ENCODE measurements at places on chromosomes 3 and 15.

GRCh38 chr3:134711284-134711683 lies 60.5 kb upstream of the KY start:
- DNase-seq: no peak

DNA sequence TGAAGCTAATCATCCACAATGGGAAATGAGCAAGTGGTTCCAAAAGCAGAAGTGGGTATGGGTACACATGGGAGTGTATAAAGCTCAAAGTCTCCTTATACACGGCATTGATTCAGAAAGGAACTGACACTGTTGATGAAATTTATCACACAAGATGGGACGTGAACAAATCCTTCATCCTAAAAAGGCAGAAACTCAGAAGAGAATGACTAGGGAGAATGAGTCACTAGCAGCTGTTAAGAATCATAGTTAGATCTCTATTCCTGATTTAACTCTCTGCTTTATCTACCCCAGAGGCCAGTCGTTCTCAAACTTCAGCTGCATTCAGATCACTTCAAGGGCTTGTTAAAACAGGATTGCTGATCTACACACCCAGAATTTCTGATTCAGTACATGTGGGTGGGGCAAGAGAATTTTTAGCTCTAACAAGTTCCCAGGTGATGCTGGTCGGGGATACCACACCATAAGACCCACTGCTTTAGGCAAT lies 97.7 kb upstream of the PHLDB2 start:
- DNase-seq: no peak

DNA sequence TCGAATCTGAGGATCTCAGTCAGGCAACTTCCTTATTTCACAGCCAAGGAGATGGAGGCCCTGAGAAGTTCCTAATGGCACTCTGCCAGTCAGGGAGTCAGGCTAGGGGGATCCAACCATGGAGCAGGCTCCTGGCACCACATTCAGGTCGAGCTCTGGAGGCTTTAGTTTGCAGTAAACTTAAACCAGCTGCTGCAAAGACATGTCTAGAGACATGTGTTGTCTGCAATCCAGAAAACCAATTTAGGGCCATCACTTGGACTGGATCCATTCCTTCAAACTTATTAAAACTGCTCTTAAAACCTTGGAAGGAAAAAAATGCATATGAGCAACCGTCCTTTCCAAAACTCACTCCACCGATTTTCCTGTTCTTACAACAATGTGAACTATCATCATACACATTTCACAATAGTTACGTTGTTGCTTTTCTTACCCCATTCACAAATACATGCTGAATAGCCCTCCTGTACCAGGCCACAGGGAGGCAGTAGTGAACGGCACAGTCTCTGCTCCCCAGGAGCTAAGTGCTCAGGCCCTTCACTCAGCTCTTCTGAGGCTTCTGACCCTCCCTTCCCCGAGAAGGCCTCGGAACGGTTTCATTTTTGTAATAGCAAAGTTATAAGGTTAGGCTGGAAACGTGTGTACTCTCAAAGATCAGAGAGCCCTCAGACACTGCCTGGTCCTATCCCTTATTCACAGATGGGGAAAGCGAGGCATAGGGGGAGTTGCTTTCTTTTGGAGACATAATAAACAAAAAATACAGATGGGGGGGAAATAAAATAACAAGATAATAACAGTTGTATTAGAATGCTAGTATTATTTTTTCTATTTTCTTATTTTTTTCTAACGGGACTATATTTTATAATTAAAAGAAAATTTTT lies 20.1 kb downstream of the RFT1 start:
- peak; percentile 85 for DNase-seq

GRCh38 chr3:4019501-4019900 lies 220.3 kb downstream of the LRRN1 start:
- no peak for DNase-seq

DNA sequence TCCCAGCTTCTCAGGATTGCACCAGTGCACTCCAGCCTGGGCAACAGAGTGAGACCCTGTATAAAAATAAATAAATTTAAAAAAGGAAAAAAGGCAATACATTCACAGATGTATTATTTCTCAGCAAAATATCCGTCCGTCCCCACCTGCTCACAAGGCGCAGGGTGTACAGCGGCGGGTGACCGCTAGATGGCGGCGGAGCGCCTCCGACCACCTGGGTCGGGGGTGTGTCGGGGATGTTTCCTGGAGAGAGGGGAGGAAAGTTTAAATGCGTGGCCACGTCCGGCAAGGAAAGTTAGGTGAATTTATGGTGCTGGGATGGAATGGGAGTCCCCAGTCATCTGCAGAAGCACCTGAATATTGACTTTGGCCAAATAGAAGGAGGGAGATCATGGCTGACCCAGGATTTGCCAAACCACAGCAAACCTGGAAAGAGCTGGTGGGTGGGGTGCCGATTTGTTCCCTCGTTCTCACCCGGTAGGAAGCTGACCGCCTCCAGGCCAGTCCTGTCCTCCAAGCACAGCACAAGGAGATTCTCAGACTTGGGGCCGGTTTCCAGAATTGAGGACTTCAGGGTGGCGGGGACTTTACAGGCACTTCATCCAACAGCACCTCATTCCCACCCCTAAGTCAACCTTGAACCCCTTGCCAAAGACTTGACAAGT lies 88.3 kb downstream of the TMEM266 start:
- peak; percentile 35 for DNase-seq

GRCh38 chr3:498487-498886 lies 301.9 kb downstream of the CHL1 start:
- no peak for DNase-seq

DNA sequence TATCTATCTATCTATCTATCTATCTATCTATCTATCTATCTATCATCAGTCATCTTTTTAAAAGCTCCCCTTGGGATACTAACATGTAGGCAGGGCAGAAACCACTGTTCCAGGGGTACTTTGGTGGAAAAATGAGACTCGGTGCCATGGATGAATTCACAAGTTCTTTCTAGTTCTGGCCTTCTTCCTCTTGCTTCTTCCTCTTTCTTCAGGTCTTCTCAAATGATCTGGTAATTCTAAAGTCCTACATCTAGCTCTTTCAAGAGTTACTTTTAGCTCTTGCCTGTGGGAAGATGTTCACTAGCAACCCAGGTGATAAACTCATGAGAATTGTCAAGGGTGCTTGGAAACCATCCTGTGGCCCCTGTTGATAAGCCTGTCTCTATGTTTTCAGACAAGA lies 168.5 kb upstream of the TBC1D5 start:
- DNase-seq: peak; percentile 52

DNA sequence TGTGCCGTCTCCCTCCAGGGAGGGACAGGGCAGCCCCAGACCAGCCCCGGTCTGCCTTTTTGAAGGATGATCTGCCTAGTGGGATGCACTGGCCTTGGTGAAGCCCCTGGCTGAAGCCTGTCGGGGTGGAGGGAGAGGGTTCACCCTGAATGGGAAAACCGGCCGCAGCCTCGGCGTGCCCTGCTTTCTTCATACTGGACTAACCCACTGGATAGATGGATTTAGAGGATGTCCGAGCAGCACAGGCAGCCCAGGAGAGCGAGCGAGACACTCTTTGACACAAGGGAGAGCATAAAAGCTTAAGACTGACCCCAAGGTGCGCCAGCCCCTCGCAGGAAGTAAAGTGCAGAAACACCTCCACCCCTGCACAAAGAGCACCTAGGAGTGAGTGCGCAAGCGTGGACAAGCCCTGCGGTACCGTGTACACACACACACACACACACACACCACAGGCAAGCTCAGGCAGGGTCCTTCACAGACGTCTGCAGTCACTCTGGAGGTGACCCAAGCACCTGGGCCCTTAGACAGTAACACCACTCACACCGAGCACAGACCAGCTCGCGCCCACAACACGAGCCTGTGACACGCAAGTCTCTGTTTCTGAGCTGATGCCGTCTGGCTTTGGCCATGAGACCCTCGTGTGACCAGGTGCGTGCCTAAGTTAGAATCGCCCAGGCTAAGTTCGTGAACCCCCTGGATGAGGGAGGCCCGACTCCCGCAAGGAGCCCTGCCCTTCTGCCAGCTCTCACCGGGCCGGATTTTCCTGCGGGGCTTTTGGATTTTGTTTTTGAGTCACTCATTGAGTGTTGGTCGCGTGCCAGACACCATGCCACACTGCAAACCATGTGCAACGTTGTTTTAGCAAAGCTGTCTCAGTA lies 11.3 kb downstream of the SEMA4B start:
- DNase-seq: no peak

- DNase-seq: no peak
Measured at GRCh38 chr15:75460646-75461045, 9.2 kb upstream of the SIN3A start.

GRCh38 chr3:29319262-29319661 lies 38.4 kb downstream of the RBMS3 start:
- no peak for DNase-seq

DNA sequence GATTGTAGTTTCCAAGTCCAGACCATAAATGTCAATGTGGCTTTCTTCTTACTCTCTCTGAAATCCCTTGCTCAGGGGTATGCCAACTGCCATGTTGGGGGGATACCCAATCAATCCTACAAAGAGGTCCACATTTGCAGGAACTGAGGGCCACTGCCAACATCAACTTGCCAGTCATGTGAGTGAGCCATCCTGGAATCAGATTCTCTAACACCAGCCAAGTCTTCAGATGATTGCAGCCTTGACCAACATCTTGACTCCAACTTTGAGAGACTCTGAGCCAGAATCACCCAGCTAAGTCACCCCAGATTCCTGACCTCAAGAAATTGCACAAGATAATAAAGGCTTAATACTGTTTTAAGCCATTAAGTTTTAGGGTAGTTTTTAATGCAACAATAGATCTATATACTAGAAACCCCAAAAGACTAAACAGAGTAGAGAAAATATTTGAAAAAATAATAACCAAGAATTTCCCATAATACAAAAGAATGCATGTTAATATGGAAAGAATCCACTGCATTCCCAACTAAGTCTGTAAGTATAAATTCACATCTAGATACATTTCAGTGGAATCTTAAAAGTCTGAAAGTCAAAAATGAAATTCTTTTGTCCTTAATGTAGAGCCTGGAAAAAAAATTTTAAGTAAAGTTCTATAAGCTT lies 22.4 kb downstream of the ISG20 start:
- DNase-seq: no peak

- DNase-seq: no peak
Measured at GRCh38 chr3:46677411-46677726, 16.1 kb downstream of the ALS2CL start.

GRCh38 chr3:192825657-192826200 lies 91.9 kb downstream of the MB21D2 start:
- DNase-seq: no peak

GRCh38 chr3:48694610-48695392 lies 9.1 kb upstream of the NCKIPSD start:
- DNase-seq: no peak

- no peak for DNase-seq
Measured at GRCh38 chr15:31964586-31965307, 65.6 kb upstream of the CHRNA7 start.

DNA sequence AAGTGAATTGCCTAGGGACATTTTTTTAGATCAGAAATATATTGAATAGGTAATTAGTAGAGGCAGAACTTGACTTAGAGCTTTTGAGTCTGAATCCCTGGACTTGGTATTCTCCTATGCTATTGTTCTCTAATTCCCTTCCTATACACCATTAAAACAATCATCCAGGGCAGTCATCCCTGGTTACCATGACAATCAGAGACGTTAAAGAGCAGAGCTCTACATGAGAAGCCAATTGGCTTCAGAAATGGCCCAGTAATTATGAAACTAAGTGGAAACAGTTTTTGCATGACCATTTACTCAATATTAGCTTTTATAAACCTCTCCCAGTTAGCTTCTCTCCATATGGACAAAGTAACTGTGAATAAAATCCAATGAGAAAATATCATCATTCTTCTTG lies 182.1 kb upstream of the TP63 start:
- DNase-seq: no peak

GRCh38 chr3:124315215-124316033 lies 323.5 kb upstream of the ROPN1 start:
- no peak for DNase-seq

DNA sequence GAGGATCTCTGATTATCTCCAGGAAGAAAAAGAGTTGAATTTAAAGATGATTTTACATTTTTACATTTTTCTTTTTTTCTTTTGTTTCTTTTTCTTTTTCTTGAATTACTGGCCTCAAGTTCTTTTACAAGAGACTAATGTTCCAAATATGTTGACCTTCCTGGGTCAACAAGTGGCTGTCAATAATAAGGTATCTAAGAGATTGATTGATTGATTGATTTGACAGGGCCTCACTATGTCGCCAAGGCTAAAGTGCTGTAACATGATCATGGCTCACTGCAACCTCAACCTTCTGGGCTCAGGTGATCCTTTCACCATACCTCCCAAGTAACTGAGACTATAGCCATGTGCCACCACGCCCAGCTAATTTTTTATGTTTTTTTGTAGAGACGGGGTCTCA lies 44.6 kb downstream of the KIF9 start:
- DNase-seq: no peak

GRCh38 chr15:73161546-73161945 lies 109.3 kb downstream of the NEO1 start:
- DNase-seq: no peak
